ENCODE measurements at places on chromosomes 13 and 19.

GRCh38 chr13:99847318-99847750, 124.2 kb downstream of the ZIC5 start:
- DNase-seq = no peak

DNA sequence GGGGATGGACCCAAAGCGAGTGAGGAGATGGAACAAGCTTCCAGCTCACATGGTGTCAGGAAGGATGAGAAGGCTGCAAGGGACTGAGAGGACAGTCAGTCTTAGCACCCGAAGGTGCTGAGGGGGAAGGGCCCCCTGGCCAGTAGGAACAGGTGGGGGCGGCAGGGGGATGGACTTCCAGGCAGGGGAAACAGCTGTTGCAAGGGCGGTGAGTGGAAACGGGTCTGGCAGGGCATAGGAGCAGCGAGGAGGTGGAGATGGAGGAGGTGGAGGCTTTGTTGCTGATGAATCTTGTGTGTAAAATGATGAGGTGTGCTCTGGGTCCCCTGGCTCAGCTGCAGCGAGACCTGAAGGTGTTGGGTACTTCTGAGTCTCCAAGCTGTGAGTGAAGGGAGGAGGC, 1.2 kb downstream of the MAP1S start:
- DNase-seq = no peak

DNA sequence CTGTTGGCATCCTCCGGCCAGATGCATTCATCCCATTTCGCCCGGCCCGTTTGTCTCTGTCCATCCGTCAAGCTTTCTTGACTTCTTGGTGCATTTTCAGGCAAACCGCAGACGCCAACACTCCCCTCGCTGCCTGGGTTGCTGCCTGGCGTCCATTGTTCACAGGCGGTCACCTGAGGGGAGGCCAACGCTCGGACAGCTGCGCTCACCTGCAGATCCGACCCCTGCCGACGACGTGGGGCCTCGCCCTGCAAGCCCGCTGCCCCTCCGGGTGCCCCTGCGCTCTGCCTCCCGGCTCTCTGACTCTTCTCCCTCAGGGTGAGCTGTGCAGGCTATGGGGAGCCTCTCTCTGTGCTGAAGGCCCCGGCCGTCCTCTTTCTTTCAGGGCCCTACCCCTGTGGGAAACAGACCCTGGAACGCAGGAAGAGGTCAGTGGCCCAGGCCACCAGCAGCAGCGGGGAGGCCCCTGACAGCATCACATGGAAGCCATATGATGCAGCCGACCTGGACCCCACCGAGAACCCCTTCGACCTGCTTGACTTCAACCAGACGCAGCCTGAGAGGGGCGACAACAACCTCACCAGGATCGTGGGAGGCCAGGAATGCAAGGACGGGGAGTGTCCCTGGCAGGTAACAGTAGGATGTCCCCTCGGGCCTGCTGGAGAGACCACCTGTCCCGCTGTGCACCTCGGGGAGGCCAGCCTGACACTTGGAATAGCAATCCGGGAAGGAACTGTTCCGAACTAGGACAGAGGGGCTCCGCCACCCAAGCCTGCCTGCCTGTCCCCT, 14.8 kb upstream of the PROZ start:
- no peak for DNase-seq

DNA sequence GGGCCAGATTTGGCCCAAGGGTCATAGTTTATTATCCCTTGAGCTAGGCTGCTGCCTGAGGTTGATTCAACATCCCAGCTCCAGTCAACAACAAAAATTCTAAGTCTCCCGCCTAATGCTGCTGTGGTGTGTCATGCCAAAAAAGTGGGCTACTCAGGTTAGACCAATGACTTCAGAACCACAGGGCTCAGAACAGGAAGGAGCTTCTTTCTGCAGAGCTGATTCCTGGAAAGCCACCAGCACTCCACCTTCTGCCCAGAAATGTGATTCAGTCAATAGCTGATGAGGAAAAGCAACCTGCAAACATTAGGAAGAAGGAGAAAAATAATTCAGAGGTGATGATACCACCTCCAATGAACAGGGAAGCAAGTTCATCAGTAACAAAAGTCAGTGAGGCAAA, 56.1 kb upstream of the SERPINE3 start:
- DNase-seq = no peak

DNA sequence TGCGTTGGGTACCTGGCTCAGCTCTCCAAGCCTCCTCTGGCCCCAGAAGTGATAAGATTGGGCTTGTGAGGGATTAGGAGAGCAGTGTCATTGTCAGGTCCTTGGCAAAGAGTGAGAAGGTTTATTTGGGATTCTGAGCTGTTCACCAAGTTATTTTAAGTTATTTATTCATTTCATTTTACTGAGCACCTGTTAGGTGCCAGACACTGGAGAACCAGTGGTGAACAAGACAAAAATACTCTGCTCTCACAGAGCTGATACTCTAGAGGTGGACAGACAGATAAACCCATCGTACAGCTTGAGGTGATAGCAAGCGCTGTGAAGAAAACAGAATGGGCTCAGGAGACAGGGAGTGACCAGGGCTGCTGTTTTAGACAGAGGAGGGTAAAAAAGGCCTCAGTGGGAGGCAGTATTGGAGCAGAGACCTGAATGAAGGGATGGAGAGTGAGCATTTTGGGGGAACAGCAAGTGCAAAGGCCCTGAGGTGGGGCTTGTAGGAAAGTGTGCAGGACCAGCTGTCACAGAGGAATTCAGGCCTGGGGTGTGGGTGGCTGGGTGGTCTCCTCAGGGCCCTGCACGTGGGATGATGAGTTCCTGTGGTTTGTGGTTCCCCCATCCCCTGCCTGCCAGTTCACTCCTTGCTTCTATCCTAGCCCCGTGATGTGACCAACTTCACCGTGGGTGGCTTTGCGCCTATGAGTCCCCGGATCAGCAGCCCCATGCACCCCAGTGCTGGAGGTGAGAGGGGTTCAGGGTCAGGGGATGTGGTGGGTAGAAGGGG, 8.7 kb upstream of the TIMM50 start:
- DNase-seq = no peak

DNA sequence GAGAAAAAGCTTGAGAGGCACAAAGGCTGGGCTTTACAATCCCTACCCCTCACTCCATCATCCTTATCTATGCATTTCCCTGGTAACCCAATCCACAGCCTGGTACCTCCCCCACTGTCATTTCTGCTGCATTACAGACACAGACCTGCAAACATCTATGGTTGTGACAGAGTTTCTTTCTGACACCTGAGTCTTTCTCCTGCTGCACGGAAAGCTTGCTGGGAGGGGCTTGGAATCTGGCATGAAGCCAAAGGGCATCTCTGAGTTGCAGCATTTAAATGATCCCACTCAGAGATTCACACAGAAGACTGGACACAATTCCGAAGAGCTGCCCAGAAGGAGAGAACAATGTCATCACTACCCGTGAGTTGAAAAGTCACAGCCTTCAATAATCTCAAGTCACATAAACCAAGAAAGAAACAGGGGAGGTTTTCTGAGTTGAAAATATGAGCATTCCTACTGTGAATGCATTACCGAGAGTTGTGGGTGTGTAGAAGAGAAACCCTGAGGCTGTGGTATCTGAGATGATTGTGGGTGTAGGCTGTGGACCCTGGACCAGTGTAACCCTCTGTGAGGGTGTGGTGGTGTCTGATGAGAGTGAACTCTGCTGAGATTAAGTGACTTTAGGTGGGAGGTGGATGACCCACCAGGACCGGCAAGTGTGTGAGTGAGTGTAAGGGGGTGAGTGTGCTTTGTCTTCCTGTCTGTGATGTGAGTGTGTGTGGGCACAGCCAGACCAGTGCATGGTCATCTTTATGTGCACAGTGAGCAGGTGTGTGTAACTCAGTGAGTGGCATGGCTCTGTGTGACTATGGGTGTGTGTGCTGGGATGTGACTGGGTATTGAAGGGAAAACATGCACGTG, at the start of gene LGALS14:
Gene LGALS14 (plus strand): TSS at position 301 of the 864 bp plus-strand sequence. CDS start 48 bp downstream, at position 349.
- no peak for DNase-seq

GRCh38 chr19:54047616-54048015, 16.1 kb downstream of the VSTM1 start:
- DNase-seq = no peak

GRCh38 chr19:7010722-7011593, 10.3 kb downstream of the MBD3L2B start:
- DNase-seq = no peak

DNA sequence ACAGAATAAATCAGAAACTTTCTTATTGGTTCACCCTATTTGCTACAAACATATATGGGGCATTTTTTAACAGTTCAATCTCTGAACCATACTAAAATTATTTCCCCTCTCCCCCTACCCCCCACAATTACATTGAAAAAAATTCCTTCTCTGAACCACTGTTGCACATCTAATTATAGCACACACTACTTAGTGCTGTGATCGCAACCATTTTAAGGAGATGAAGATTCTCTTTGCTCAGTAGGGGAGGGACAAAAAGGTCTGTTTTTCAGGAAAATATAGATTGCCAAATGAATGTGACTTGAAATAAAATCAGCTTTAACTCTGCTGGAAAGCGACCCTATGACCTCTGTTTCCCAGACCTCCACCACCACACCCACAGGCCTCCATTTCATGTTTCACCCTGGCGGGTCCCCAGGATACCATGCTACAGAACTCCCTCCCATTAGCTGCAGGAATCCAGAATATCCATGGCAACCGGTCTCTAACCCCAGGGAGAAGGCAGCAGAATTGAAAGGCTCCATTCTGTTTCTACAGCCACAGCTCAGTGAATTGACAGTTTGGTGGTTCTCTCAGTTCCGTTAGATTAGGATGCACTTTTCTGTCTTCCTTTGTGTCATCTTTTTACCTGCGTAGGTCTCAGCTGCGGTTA, 286.3 kb downstream of the TBC1D4 start:
- DNase-seq = no peak

- no peak for DNase-seq
Measured at GRCh38 chr13:39960191-39960590, 304.7 kb downstream of the COG6 start.

GRCh38 chr13:109740121-109740520, 46.3 kb downstream of the IRS2 start:
- no peak for DNase-seq
